ENCODE measurements at places on chromosomes 11 and 22. TPM values are rescaled to one million over a fixed set of nuclear protein-coding genes. Genes with fewer than 3 reads are reported as not detected.

The CNTF gene
- 0.99 TPM for total RNA-seq

The CHRNA10 gene
- 0.82 TPM for total RNA-seq

The KRTAP5-9 gene
- total RNA-seq, result 0.23 TPM

The MMP8 gene
- total RNA-seq, result 2.8 TPM

The CAT gene
- 138 TPM for total RNA-seq

The HSCB gene
- total RNA-seq, result 13.8 TPM

The OTOG gene
- total RNA-seq, result 0.23 TPM

The TSPAN4 gene
- total RNA-seq, result 75.3 TPM

The NEFH gene
- 1.6 TPM for total RNA-seq

The LARGE2 gene
- 14.3 TPM for total RNA-seq

All from metanephros (tissue), 2 donors.